ENCODE measurements at places on chromosomes 5 and 9.

DNA sequence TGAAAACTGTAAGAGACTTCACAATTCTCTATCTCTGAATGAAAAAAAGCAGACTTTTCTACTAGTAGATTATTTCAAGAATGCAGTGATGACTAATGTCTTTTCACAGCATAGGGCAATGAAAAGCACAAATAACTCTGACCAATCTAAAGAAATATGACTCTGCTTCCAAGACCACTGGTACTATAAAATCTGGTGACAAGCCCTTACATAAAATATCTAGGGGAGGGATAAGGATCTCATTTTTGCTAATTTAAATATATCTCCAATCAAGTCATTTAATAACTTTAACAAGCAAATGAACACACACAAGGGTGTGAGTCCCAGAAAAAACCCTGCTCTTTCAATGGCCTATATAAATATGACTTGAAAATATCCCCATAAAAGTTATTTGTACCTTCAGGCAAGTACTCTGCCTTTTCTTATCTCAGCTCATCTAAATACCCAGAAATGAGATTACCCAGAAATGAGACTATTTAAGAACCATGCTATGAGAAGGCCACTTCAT is 105.2 kb downstream of the GNAQ start:
- DNase-seq, result no peak

DNA sequence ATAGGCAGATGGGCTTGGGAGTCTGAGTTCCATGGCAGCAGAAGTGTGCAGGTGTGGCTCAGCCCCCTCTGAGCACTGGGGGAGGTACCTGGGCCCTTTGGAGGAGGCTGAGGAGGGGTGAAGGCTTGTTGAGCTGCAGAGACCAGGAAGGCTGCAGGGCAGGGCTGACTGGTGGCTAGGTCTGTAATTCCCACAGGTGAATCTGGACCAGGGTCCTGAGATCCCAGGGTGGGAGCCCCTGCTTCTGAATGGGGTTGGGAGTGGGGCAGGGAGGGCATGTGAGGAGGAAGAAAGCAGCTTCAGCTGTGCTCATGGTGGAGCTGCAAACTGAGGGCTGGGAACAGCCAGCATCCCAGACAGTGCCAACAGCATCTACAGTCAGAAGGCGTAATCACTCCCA is 111.1 kb downstream of the CACNA1B start:
- no peak for DNase-seq

GRCh38 chr5:26326153-26326759 is 712.1 kb downstream of the CDH9 start:
- DNase-seq, result no peak

- DNase-seq, result no peak
Observed at GRCh38 chr5:23461576-23461975, 45.8 kb upstream of the PRDM9 start.

- no peak for DNase-seq
Observed at GRCh38 chr5:146510559-146511125, 5.3 kb downstream of the GPR151 start.

DNA sequence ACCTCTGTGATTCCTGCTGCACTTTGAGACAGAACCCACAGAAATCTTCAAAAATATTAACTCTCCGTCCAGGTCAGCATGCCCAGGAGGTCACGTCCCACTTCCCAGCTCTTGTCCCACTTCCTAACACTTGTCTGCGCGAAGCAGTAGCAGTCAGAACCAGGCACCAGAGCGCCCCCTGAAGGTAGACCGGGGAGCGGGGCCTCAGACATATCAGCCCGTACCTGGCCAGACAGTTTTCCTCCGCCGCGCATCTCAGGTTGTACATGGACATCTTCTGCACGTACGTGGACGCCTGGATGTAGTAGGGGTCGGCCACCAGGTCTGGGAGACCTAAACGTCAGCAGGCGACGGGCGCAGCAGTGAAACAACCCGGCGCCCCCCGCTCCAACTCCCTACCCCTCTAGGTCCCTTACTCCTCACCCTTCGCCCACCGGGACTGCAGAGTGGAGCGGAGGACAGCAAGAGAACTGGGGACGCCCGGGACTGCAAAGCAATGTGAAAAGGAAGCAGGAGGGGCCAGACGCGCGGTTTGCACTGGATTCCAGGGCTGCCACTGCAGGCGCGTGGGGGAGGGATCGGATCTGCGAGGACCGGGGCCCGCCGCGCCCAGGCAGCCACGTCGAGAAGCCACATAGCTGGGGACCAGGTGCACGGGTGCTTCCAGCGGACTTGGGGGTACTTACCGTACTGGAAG is 1.2 kb downstream of the LOX start:
- DNase-seq, result no peak

GRCh38 chr5:86968301-86968753 is 299.4 kb upstream of the RASA1 start:
- DNase-seq, result no peak

DNA sequence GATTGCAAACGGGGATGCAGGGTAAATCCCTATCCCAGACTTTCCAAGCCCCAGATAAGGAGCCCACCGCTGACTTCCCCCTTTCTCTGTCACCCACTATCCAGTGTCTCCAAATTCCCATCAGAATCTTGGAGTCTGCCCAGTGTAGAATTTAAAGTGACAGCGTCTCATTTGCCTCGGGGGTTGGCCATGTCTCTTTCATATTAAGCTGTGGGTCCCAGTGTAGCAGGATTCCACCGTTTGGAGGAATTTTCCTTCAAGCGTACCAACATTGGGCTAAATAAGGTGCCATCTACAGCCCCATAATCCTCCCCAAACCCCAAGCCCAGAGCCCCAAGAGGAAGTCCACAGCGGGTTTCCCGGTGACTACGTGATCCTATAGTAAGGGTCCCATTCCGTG is 1.1 kb downstream of the BRINP1 start:
- DNase-seq, result no peak

DNA sequence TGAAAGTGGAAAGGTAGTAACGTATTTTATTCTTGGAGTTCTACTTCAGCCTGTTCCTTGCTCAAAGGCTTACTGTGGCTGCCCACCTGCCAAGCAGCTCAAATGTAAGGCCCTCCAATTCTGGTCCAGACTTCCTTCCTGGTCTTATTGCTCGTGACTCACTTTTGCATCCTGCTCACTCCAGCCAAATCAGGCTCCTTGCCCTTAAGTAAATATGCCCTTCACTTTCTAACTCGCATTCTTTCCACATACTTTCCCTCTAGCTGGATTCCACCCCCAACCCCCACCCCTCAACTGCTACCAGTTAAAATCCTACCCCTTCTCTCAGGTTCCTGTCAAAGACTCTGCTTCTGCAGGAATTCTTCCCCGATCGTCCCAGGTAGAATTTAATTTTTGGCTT is 96.6 kb downstream of the GALNT10 start:
- no peak for DNase-seq

GRCh38 chr5:123000731-123001130 is 35.8 kb downstream of the PPIC start:
- DNase-seq, result no peak

- no peak for DNase-seq
Observed at GRCh38 chr5:32123058-32123805, 50.9 kb downstream of the GOLPH3 start.

DNA sequence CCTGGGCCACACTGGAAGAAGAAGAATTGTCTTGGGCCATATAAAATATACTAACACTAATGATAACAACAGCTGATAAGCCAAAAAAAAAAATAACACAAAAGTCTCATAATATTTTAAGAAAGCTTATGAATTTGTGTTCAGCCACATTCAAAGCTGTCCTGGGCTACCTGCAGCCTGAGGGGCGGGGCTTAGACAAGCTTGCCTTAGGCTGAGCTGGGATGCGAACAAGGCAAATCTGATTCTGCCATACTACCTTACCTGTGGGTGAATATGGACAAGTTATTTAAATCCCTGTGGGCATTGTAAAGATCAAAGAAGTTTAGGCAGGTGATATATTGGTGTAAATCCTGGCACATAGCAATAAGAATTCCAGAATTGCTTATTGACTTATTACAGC is 212.3 kb upstream of the ATP10B start:
- DNase-seq, result no peak

DNA sequence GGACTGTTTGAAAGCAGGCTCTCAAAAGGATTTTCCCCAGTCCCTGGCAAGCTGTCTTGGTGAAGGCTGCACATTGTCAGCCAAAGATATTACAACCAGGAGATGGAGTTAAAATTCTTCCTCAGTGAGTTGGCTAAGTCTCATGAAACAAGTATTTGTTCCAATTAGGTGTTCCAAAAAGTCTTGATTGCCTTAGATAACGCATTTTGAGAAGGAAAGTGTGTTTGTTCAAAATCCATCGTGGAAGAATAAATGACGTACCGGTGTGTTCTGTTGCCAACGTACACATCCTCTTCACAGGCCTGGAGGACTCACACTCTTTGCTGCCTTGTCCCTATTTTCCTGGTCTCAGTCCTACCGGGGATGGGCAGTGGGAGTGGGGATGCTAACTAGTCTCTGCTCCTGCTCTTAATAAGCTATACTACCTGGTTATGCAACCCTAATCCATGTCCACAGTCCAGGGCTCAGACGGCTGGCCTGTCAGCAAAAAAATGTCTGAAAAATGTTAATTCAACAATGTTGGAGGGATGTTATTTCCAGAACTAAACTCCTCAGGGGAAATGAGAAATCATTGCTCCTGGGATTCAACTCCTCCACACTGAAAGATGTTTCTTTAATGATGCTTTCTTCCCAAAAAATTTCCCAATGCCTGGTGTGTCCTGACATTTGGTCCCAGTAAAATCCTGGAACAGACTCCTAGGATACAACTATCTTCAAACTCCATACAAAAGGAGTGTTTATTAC is 175.3 kb upstream of the KLF9 start:
- DNase-seq, result no peak

- DNase-seq, result no peak
Observed at GRCh38 chr5:15500325-15501001, 483 bp downstream of the FBXL7 start.

Measured in esophagus squamous epithelium (tissue), 5 donors.